Heart right ventricle (tissue), 16 donors: ENCODE measurements at places on chromosomes 7 and 10. TPM values are rescaled to one million over a fixed set of nuclear protein-coding genes. Genes with fewer than 3 reads are reported as not detected.
A peak's percentile ranks its signal among the peaks of the same experiment; 100 is the strongest.

- H3K36me3 ChIP-seq = no peaks in the 10 kb centered on the region
- H3K4me3 ChIP-seq = no peak overlapping the region
- H3K27ac ChIP-seq = no peak overlapping the region
- DNase-seq = no peak
- H3K27me3 ChIP-seq = peaks cover 3% of the 10 kb centered on the region
- peaks cover 15% of the 10 kb centered on the region for H3K4me1 ChIP-seq
Observed at GRCh38 chr10:71072131-71072822, 140.1 kb upstream of the UNC5B start.

- DNase-seq = no peak
- H3K4me1 ChIP-seq = peaks cover 62% of the 10 kb centered on the region
- H3K36me3 ChIP-seq = no peaks in the 10 kb centered on the region
Observed at GRCh38 chr7:134811765-134812164, 32.3 kb downstream of the CALD1 start.

GRCh38 chr7:1120791-1121190 lies 32.9 kb downstream of the GPER1 start:
- no peak for DNase-seq
- H3K27me3 ChIP-seq = no peaks in the 10 kb centered on the region
- H3K36me3 ChIP-seq = no peaks in the 10 kb centered on the region
- H3K27ac ChIP-seq = no peak overlapping the region

GRCh38 chr7:104196161-104196560 lies 11.7 kb downstream of the ORC5 start:
- no peak for DNase-seq
- H3K4me1 ChIP-seq = no peaks in the 10 kb centered on the region
- no peaks in the 10 kb centered on the region for H3K27me3 ChIP-seq
- H3K4me3 ChIP-seq = no peak overlapping the region

- H3K4me1 ChIP-seq = no peaks in the 10 kb centered on the region
- no peak overlapping the region for H3K4me3 ChIP-seq
- DNase-seq = no peak
- no peaks in the 10 kb centered on the region for H3K27me3 ChIP-seq
- H3K36me3 ChIP-seq = no peaks in the 10 kb centered on the region
Observed at GRCh38 chr10:88913788-88914187, 33.7 kb downstream of the STAMBPL1 start.

DNA sequence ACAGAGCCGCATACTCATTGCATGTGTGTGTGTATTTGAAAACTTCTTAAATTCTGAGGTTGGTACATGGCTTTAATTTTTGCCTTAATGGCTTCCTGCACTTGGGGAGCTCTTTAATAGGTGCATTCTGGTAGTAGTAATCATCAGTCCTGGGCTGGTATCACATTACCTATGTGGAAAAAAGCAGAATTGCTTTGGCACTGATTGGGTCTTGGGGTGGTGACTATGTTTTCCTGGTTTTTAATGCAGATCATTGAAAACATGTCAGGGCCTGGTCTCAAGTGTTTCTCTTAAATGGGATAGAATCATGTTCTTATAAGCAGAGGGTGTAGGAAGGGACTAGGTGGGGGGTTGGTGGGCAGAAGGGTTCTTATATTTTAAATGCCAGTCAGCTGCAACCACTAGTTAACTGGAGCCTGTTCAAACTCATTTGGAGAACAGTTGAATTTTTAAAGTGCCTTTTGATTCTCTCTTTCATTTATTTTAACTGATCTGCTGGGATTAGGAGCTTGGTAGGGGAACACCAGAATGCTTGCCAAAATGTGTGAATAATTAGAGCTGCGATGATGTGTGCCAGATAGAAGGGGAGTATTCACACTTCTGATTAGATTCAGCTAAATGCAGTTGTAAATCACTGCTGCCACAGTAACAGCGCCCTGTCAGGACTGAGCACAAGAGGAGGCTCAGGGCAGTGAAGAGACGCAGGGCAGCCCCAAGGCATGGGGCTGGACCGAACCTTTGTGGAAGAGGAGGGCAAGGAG lies 633.5 kb upstream of the GALNT17 start:
- H3K27me3 ChIP-seq = no peaks in the 10 kb centered on the region
- H3K4me3 ChIP-seq = no peak overlapping the region

- no peaks in the 10 kb centered on the region for H3K36me3 ChIP-seq
- no peak for DNase-seq
- H3K4me1 ChIP-seq = peaks cover 11% of the 10 kb centered on the region
- H3K4me3 ChIP-seq = peak overlapping the region; percentile 48
- no peak overlapping the region for H3K27ac ChIP-seq
Observed at GRCh38 chr7:128167042-128167701, 73.9 kb upstream of the LEP start.

GRCh38 chr7:55534262-55534915 lies 37.9 kb downstream of the VOPP1 start:
- peaks cover 56% of the 10 kb centered on the region for H3K4me1 ChIP-seq
- peak; percentile 18 for DNase-seq
- H3K27ac ChIP-seq = no peak overlapping the region
- H3K36me3 ChIP-seq = no peaks in the 10 kb centered on the region
- H3K27me3 ChIP-seq = no peaks in the 10 kb centered on the region

GRCh38 chr10:103395754-103396066 lies 565 bp downstream of the ATP5MK start:
- peak overlapping the region; percentile 80 for H3K4me3 ChIP-seq
- H3K27ac ChIP-seq = peak overlapping the region; percentile 93
- H3K36me3 ChIP-seq = peaks cover 27% of the 10 kb centered on the region

DNA sequence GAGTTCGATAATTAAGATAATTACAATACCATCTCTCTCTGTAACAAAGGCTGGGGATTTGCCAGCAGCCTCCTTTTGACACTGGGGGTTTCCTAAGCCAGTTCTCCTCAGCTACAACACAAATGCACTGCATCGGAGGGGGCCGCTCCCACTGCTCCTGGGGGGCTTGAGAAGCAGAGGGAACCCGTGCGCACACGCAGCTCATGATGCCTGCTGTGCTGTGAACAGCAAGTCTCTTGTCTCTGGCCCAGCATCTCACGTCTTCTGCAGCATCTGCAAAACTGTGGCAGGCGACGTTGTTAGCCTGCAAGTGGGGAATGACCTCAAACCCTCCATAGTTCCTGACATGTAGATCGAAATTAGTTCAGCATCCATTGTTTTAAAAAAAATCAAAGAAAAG lies 5.5 kb downstream of the VIPR2 start:
- DNase-seq = no peak
- H3K36me3 ChIP-seq = peaks cover 32% of the 10 kb centered on the region
- H3K4me1 ChIP-seq = no peaks in the 10 kb centered on the region
- H3K27me3 ChIP-seq = peaks cover 26% of the 10 kb centered on the region
- no peak overlapping the region for H3K4me3 ChIP-seq

DNA sequence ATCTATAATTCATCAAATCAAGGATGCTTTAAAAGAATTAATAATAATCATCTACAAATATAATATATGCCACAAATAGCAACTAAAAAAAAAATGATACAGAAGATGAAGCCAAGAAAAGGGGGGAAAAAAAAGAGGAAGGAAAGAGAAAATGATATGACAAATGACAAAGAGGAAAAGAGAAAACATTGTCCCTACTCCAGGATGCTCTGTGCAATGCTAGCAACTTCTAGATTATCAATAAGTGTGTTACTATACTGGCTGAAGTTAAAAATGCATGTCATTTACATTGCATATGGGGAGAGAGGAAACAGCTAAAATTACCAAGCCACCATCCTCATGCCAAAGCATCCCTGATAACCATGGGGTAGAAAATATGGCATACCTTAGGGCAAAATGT lies 104.2 kb downstream of the SFMBT2 start:
- peaks cover 6% of the 10 kb centered on the region for H3K4me1 ChIP-seq
- no peaks in the 10 kb centered on the region for H3K36me3 ChIP-seq
- no peak for DNase-seq
- no peaks in the 10 kb centered on the region for H3K27me3 ChIP-seq

DNA sequence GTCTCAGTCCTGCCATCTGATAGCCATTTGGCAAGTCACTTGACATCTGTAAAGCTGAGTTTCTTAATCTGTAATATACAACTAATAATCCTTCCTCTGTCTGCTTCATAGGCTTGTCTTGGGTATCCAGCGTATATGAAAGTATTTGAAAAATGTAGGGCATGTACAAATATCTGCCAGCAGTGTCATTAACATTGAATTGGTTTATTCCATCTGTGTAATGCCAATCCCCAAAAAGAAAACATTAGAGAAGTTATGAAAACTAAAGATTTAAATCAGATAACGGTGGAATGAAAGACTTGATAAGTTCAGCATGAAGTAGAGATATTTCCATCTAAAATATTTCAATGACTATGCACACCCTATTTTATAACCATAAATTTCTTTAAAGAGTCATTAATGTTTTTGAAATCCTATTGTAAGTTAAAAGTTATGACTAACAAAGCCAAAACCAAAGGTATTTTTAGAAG lies 9.8 kb upstream of the RTKN2 start:
- DNase-seq = no peak
- no peaks in the 10 kb centered on the region for H3K27me3 ChIP-seq
- no peaks in the 10 kb centered on the region for H3K4me1 ChIP-seq

GRCh38 chr7:68203251-68203650 lies 1206.6 kb downstream of the TYW1 start:
- no peaks in the 10 kb centered on the region for H3K27me3 ChIP-seq
- no peak for DNase-seq
- H3K4me1 ChIP-seq = no peaks in the 10 kb centered on the region
- no peak overlapping the region for H3K4me3 ChIP-seq

DNA sequence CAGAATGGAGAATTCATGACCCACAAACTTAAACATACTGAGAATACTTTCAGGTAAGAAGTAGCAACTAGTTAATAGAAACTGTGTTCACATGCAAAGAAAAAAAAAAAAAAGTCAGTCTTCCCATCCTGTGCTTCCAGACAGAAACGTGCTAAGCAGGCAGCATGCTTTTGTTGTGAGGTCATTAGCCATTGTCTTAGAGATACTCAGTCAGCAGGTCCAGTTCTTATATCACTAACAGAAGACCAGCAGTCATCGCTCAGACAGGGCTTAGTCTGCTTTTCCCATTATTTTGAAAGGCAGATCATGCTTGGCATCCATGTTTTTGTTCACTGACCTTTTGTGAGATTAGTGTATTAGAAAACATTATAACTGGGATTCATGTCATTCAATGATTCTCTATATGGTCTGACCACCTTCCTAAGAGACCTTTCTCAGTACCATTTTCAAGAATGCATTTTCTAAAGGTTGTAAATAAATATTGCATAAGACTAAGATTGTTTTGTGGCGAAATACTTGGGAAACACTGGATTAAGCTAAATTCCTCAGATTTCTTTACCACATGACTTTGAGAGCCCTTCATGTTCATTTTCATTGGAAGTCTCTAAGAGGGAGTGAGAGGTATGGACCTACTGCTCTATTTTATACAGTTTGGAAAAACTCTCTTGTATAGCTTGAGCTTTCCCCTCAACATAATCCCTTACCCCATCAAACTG lies 45.0 kb upstream of the AGBL3 start:
- H3K4me3 ChIP-seq = no peak overlapping the region
- H3K36me3 ChIP-seq = no peaks in the 10 kb centered on the region
- peak overlapping the region; percentile 4 for H3K27ac ChIP-seq
- DNase-seq = no peak
- H3K4me1 ChIP-seq = peaks cover 20% of the 10 kb centered on the region
- no peaks in the 10 kb centered on the region for H3K27me3 ChIP-seq

DNA sequence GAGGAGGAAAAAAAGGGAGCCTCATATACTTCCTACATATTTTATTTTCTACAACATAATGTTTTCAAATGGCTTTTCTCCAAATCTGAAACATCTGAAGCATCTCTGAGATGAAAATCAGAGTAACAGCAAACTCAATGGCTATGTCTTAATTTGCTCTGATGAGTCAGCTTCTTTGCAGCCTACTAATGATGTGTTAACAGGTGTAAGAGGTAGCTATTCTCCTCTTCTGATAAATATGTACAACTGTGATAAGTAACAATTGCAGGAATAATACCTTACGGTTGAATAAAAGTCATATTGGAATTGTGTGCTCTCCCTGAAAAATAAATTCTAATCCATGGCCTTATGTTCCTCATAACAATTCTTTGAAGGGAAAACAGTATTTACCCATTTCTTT lies 45.2 kb downstream of the GNAT3 start:
- no peak overlapping the region for H3K4me3 ChIP-seq
- no peaks in the 10 kb centered on the region for H3K36me3 ChIP-seq
- H3K4me1 ChIP-seq = no peaks in the 10 kb centered on the region
- H3K27ac ChIP-seq = peak overlapping the region; percentile 32
- DNase-seq = no peak

- peaks cover 17% of the 10 kb centered on the region for H3K36me3 ChIP-seq
- no peak overlapping the region for H3K4me3 ChIP-seq
- H3K4me1 ChIP-seq = peaks cover 96% of the 10 kb centered on the region
- H3K27me3 ChIP-seq = no peaks in the 10 kb centered on the region
- H3K27ac ChIP-seq = peak overlapping the region; percentile 55
Observed at GRCh38 chr7:2637505-2638223, 5.9 kb downstream of the TTYH3 start.

- H3K27me3 ChIP-seq = peaks cover 46% of the 10 kb centered on the region
- DNase-seq = peak; percentile 70
- H3K4me1 ChIP-seq = peaks cover 15% of the 10 kb centered on the region
- H3K36me3 ChIP-seq = peaks cover 18% of the 10 kb centered on the region
Observed at GRCh38 chr10:102419269-102420180, 940 bp upstream of the PSD start.

DNA sequence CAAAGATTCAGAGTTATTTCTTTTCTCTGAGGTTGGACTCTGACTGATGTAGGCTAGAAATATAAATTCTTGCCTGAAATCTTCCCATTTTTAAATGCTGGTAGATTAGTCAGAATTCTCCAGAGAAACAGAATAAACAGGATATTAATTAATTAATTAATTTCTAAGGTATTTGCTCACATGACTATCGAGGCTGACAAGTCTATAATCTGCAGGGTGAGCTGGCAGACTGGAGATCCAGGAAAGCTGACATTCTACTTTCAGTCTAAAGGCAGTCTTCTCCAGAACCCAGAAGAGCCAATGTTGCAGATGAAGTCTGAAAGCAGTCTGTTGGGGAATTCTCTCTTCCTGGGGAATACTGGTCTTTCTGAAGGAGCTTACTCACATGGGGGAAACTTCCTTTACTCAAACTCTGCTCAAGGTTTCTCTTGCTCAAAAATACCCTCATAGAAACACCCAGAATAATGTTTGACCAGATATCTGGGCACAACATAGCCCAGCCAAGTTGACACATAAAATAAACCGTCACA lies 189.7 kb downstream of the KIF20B start:
- no peak overlapping the region for H3K4me3 ChIP-seq
- no peaks in the 10 kb centered on the region for H3K4me1 ChIP-seq
- H3K36me3 ChIP-seq = no peaks in the 10 kb centered on the region
- DNase-seq = no peak
- peaks cover 4% of the 10 kb centered on the region for H3K27me3 ChIP-seq

DNA sequence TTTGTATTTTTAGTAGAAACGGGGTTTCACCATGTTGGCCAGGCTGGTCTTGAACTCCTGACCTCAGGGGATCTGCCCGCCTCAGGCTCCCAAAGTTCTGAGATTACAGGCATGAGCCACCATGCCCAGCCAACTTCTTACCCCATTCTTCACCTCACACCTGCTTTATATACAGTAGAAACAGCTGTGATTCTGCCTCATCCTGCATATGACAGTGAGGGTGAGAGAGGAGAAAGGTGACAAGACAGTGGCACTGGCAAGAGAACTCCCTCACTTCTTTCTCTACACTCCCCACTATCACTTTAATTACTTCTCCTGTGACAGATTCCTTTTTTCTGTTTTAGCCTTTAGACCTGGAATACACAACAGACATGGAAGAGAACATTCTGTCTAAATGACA lies 61.8 kb upstream of the CAPZA2 start:
- H3K36me3 ChIP-seq = no peaks in the 10 kb centered on the region
- no peak overlapping the region for H3K27ac ChIP-seq
- no peak overlapping the region for H3K4me3 ChIP-seq
- peaks cover 18% of the 10 kb centered on the region for H3K4me1 ChIP-seq
- DNase-seq = no peak

The CALHM3 gene
- polyA plus RNA-seq = not detected

The CPA4 gene
- not detected for polyA plus RNA-seq

The BNIP3 gene
- 34.6 TPM for polyA plus RNA-seq

The KNDC1 gene
- not detected for polyA plus RNA-seq

The HYAL4 gene
- polyA plus RNA-seq = not detected

The SNCG gene
- 35.2 TPM for polyA plus RNA-seq

The PAX2 gene
- polyA plus RNA-seq = not detected
